ENCODE measurements at places on chromosomes 6 and 20.

DNA sequence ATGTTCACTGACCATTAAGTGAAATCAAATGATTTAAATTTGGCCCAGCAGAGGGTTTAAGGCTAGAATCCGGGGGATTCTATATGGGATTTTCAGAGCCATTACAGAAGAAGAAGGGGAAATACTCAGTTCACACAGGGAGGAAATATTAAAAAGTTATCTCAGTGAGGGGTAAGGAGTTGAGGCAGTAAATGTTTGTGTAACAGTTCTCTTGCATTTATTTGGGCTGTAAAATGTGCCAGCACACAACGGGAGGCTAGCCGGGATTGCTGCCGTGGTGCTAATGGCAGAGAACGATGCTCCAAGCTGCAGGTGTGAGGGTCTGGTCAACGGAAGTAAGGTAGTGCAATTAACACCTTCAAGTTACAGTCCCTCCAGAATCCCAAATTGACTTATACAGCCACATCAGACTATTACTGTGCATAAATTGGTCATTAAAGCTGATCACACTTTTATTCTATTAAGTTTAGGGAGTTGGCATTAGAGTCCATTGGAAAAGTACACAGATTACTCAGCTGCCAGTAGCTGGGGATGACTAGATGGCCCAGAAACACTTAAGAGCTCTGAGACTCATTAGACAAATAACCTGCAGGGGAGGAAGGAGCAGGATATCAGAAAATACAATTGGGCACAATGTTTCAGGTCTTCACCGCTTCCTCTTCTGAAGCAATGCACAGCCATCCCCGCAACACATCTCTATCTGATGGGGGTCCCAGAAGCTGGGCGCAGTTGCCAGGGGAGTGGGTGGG is 31.3 kb downstream of the PPP1R3G start:
- DNase-seq, result no peak

DNA sequence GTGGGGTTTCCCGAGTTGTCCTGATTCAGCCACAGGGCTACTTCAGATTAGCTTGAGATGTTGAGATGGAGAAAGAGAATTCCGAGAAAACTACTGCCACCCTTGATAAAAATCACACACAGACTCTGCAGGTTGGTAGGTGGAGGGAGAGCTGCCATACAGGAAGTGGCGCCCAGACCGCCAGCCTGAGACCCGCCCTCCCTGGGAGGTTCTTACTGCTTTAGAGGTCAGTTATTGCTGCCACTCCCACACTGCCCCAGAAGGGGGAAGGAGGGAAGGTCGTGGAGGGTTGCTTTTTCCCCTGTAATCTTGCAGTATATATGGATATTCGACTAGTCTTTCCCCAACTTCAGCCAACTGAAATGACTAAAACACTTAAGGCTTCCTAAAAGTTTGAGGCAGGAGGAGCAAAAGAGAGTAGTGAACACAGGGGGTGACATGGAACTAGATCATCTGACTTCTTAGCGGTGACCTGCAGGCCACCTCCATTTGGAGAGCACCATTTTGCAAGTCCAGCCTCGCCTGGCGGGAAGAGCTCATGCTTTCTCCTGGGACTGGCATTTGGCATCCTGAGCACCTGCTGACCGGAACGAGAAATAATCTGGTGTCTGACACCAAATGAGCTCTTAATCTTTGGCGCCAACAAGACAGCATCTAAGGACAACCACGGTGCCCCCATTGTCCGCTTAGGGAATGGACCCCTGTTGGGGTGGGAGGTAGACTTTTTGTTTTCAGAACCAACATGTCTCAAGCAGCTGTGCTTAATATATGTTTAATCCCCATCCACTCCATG is 35.7 kb upstream of the SLC22A1 start:
- no peak for DNase-seq

DNA sequence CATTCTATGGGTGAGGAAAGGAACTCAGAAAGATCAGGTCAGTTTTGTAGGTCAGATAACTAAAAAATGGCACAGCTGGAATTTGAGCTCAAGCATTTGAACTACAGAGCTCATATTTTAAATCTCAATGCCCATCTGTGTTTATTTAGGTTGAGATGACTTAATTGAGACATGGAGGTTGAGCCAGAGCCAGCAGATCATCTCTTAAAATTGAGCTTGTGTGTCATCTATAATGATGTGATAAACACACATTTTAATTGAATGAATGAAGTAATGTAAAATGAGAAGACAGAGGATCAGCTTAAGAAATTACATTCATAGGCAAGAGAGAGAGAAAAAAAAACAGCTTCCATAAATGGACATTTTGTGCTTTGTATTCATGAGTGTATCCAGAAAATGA is 3.7 kb downstream of the MANEA start:
- DNase-seq, result no peak

DNA sequence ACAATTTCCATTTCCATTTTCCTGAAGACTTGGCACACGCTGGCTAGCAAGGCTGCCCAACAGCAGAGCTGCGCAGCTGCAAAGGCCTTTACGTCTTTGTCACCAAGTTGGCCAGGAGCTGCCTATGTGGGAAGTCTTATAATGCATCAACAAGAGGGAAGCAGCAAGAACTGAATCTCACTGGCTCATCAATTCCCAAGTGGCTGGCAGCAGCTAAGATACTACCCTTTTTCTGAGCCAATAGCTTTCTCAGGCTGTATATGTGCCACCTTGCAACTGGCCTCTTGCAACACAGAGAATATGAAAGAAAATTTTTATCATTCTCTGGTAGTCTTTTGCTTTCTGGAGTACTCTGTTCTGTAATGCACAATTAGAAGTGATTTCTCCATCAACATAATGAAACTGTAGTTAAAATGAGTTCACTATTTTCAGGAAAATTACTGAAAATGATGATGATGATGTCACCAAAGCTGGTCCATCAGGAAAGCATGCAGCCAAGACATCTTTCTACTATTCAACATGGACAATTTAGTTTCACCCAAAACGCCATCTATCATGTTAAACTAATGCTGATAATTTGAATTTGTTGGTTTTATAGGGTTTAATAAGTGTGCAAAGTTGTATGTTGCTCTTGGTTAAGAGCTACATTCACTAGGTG is 97.3 kb upstream of the FOXA2 start:
- peak; percentile 69 for DNase-seq

GRCh38 chr6:136772685-136773472 is 19.4 kb downstream of the MAP3K5 start:
- DNase-seq, result no peak

- DNase-seq, result no peak
Measured at GRCh38 chr6:93120154-93120742, 299.1 kb downstream of the EPHA7 start.

GRCh38 chr6:186340-186965 is 105.8 kb upstream of the DUSP22 start:
- peak; percentile 40 for DNase-seq

- DNase-seq, result no peak
Measured at GRCh38 chr6:98310443-98310842, 523.9 kb upstream of the POU3F2 start.

- DNase-seq, result no peak
Measured at GRCh38 chr20:44099832-44100231, 87.2 kb downstream of the JPH2 start.

DNA sequence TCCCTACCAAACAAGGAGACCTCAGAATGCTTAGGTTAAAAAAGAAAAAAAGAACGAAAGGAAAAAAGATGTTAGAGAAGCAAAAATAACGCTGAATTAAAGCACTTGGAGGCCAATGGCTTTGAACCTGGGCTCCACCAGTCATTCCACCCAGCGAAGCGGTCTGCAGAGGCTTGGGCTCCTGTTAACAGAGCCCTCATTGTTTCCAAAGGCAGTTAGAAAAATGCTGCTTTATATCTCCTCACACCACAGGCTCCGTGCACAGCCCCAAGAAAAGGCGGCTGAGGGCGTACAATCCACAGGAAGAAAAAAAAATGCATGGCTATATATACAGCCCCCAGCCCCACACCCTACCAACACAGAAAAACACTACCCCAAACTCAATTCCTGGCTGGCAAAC is 255.9 kb downstream of the FOXC1 start:
- DNase-seq, result no peak

DNA sequence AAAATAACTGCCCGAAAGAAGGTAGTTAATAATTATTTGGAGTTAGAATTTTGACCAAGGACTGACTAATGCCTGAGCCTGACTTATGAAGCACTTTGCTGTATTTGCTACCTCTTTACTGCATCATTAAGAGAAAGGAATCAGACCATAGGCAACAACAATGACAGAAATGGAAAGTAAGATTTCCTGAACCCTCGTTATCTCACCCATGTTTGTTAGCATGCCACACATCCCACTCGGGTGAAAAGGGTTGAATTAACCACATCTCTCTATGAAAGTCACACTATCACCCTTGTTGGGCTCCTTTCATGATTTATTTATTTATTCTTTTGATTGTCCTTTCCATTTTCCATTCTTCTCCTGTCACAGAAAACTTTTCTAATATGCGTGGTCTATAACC is 59.6 kb downstream of the OLIG3 start:
- no peak for DNase-seq

GRCh38 chr6:134235937-134236751 is 81.8 kb downstream of the SGK1 start:
- no peak for DNase-seq

DNA sequence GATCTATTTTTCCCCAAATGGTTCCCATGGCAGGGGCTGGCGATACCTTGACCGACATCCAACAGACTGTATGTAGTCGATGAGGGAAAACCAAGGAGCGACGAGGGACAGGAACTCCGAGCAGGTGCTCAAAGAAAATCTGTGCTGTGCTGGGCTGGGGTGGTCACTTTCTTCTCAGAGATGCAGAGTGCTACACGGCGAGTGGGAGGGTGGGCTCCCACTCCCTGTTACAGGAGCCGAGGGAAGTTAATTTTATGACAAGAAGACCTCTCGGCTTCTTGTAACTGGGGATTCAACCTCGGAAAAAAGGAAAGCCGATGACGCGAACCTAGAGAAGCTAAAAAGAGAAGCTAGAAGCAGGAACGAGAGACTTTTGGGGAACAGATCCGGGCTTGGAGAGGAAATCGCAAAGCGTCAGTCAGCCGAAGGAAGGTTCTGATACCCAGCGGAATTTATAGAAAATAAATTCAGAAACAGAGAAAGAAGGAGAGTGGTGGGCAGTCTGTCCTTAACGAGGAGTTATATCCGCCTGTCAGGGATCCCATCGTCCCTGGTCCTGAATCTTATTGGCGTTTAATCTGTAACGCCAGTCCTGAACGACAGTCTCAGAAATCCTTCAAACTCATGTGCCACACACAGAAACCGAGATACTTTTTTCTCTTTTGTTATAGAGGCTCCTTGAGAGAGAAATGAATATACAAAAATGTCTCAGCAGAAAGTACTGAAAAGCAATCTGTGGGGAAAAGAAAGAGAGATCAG is 84.6 kb upstream of the ZNF322 start:
- peak; percentile 27 for DNase-seq

DNA sequence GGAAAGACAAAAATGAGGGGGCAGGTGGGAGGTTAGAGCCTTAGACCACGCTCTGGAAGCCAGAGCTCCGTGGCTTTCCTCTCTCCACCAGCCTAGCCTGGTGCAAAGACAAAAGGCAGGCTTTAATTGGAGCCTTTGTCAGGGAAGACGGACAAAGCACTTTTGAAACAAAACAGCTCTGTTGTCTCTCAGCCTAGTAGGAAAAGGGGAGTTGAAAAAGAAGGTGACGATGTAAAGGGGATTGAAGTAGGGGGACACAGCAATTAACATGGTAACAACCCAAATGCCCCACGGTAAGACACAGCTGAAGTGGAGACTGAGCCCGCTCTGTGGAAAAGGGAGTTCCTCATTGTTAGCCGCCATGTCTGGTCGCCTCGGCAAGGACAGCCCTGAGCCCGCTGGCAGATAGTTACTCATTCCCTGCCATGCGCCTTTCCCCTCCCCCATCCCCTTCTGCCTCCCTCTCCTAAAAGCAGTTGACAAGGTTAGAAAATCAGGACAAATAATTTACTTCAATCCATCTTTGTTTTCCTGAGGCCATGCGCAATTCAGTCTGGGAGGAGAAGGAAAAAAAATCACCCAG is 93.0 kb downstream of the TCP11 start:
- DNase-seq, result no peak

DNA sequence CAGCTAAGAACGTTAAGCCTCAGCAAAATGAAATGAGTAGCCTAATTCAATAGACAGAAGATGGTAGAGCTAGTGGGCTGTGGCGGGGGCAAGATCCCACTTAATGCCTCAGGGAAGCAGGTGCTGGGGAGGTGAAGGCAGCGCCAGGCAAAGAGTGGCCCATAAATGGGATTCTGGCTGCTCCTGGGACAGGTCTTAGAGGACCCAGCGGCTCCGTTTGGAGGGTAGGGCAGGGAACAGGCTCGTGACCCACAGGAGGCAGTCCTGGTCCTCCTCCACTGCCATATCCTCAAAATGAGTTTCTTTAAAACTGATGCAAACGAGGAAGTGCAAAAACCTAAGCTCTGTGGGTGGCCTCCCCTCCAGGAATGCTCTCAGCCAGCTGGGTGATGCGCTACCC is 32.7 kb downstream of the SAYSD1 start:
- no peak for DNase-seq

DNA sequence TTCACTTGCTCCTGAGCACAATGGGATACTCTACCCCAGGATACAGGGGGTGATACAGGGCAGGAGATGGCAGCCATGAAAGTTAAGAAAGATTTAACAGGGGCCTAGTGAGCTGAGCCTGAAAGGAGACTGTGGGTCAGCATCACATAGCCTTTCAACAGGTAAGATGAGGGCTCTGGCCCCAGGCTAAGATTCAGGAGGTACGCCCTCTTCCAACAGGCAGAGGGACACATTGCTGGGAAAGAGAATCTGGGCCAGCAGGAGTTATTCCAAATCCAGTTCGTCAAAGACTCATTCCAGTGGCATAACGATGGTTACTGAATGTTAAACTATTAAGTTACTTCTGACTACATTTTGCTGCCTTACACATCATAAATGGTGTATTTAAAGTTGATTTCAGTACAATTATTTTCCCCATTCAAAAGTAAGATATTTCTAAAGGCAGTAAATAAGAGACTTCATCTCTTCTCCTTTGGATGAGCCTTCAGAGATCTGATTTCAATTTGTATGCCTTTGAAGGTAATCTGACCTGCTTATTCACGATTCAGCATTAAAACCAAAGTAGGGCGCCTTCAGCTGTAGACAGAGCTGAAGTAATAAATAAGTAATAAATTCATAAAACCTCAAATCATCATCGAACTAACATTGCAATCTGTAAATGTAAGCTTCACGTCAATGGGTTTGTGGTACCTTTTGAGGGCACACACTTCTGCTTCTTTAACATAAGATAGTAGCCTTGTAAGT is 62.4 kb downstream of the HS3ST5 start:
- DNase-seq, result no peak

- DNase-seq, result no peak
Measured at GRCh38 chr6:63476302-63476701, 96.0 kb upstream of the LOC128125822 start.

- no peak for DNase-seq
Measured at GRCh38 chr6:134240665-134241431, 77.1 kb downstream of the SGK1 start.
